Stimulated activated CD4-positive, alpha-beta T cell treated with anti-CD3 and anti-CD28 coated beads, Interleukin-2, amount 100 ng/mL, for 4 hours (primary cell): ENCODE measurements at places on chromosomes 4 and X.

DNA sequence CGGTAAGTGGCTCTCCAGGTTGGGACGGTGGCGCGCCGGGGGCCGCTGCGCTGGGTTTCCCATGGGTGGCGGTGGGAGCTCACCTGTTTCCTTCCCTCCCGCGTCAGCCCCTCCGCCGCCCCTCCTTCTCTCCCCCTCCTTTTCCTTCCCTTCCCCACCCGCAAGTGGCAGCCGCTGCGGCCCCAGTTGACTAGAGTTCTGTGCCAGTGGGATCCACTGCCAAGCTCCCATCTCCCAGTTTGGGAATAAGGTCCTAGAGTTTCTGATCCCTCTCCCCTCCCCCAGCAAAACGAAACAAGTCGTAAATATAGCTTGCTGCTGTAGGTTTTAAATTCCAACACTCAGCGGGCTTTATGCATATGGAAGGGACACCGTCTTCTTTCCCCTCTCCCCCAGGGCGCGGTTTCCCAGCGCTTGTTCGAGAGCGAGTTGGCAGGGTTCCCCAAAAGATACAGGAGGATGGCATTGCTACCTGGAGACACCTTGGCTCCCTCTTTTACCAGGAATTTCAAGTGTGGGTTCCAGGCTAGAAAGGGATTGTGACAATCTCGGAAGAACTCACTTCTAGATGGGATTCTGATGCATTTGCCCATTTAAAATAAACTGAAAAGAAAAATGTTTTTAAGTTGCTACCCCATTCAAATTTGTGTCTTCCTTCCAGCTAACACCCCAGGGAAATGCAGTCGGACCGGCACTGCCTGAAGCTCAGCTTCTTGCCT, 1.2 kb downstream of the TLL1 start:
- no peak for DNase-seq

DNA sequence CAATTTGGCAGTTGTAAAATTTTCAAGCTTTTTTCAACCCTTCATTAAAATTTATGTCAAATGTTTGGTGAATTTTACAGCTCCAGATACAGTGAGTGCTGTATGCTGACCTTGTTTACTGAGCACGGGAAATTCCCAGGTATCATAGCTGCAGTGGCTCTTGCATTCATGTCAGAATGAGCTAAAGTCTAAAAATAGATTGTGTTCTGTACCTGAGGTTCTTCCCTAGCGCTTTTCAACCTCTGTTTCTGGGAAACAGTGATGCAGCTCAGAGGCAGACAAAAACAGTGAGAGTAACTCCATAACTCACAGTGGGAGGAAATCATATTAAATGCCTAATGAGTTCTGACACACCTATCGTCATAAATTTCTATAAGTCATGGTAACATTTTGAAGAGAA, 393.8 kb upstream of the GNPDA2 start:
- DNase-seq: no peak

DNA sequence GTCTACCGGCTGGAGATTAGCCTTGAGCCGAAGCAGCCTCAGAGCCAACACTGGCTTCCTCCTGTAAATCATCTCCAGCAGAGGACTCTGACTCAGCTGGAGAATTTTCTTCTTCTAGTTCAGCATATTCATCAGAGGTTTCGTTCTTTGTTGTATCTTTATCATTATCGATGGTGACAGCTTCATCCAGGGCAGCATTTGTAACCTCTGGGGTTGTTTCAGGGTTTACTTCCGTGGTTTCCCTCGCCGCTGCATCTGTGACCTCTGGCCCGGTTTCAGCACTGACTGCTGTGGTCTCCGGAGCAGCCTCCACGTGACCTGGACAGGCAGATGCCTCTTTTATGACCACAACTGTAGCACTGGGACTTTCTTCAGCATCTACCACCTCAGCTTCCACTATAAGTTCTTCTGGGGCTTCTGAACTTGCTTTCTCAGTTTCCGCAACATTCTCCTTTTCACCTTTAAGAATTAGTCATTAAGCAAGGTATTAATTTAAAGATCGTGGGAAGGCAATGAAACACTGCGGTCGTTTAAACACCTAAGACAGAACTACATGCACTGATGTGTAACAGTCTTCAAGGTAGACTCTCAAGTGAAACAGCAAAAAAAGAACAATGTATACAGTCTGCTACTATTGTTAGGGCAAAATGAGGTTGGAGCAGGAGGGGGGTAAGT, 13.3 kb downstream of the MGARP start:
- DNase-seq: no peak

DNA sequence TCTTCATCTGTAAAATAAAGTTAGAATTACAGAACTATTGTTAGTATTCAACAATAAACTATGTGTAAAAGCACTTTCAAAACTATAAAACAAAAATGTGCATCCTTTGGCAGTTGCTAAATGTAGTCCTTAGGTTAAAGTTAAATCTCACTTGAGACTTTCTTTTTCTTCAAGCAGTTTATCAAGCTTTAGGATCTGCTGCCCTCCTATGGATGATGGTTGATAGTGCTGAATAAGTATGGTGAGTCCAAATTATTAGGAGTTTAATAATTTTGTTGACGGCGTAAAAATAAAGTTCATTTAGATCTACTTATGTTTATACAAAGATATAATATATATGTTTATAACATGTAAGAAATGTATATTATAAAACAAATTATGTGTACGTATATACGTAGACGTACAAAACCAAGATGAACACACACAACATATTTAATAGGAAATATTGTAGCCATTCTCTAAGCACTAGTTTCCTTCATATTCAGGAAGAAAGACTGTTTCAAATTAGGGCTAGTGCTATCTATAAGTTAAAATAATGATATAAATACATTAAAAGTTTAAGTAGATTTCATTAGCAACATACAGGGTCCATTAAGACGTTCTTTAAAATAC, 22.3 kb downstream of the UGT2A2 start:
- no peak for DNase-seq

- no peak for DNase-seq
Measured at GRCh38 chrX:110414679-110415439, 56.2 kb downstream of the RTL9 start.

DNA sequence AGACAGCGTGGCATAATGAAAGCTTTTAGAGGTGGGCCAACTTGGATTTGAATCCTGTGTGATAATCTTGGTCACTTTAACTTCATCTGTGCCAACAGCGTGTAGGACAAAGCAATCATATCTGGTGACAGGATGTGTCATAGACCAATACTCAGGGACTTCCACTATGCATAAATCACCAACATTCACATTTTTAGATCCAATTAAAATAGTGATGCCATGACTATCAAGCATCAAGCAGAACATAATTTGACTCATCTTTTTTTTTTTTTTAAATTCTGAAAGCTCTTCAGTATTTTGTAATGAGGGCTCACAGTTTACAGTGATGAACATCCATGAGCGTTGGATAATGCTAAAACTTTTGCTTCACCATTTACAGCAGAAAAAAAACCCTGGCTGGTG, 27.3 kb upstream of the RAPGEF2 start:
- DNase-seq: no peak

DNA sequence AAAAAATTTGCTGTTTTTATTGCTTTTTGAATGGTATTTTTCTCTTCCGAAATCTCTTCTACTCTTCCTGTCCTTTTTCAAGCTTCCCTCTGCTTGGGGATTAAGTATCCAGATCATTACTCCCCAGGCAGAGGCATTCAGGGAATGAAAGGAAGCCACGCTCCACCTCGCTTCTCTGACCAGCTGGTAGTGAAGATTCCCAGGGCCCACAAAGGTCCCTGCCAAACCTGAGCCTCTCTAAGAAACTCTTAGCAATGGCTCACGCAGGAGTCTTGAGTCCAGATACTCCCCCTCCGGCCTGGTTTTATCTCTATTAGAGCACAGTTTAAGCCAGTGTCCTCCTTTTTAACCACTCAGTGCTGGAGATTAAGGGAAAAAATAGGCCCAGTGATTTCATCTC, 51.4 kb upstream of the SOD3 start:
- no peak for DNase-seq

- DNase-seq: no peak
Measured at GRCh38 chr4:182286931-182287330, 43.7 kb downstream of the TENM3 start.

DNA sequence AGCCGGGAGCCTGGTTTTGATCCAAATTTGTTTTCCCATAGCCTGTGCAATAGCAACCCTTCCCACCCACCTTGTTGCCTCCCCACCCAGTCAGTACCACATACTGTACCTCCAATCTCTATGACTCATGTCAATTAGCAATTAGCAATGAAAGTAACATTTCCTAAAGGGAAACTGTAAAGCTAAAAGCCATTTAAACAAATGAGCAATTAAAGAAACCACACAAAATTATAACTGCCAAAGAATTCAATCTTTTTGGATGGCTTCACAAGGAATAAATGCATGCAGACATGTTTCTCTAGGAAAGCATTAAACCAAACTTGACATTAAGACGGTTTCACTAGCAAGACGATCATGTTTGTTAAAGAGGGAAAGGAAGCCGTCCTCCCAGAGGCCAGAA, 169.0 kb upstream of the MAP3K15 start:
- DNase-seq: no peak

DNA sequence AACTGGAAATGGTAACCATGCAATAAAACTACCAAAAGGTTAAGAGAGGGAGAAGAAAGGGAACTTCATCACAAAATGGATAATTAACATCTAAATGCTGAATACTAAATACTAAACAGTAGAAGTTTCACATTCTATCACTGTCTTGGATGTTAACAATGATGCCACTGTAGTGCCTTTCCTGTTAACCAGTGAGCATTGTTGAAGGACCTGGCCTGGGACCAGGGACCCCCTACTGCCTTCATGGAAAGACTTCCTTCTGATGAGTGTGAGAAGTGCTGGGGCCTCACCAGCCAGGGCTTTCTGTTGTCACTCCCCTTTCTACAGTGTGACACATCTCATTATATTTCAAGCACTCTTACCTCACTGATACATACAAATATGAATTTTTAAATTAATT, 739.3 kb upstream of the FTHL17 start:
- DNase-seq: no peak

GRCh38 chr4:22643952-22644351, 48.8 kb upstream of the GBA3 start:
- DNase-seq: no peak

DNA sequence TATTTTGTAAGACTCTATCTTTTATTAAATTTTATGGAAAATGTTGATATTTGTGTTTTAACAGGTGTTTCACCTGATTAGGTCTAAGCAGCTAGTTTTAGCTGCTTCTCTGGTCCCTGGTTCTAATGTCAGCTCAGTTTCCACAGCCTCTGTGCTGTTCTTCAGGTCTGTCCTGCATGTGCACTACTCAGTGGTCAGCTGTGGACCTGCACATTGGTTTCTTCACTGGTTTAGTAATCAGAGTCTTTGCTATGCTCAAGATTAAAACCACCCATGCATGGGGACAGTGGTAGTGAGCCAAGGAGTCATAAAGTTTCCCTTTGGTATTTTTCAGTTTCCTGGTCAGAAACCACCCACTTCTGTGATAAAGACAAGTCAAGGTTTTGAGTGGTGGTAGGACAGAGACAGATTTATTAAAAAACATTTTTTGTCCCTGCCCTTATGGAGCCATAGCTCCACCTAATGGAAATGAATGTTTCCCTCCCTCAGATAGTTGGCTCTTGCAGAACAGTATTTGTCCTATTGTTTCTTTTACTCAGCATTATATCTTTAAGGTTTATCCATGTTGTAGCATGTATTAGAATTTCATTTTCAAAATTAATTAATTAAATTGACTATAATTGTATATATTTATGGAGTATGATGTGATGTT, 36.8 kb upstream of the VBP1 start:
- DNase-seq: no peak

DNA sequence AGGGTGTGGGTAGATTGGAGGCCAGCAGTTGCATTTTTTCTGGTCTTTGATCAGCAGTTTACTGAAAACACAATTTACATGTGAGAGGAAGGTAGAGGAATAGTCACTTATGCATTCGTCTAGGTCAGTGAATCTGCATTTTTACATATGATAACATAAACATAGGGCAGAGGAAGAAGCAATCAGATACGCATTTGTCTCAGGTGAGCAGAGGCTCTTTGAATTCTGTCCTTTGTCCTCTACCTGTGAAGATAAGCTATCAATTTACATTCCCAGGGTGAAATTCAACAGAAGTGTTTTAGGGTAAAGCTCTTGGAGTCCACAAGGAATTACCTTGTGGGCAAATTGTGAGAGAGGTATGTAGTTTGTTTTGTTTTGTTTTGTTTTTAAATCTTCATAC, 306.5 kb downstream of the MAGEB5 start:
- DNase-seq: no peak

GRCh38 chr4:37903901-37904300, 13.0 kb downstream of the TBC1D1 start:
- no peak for DNase-seq

DNA sequence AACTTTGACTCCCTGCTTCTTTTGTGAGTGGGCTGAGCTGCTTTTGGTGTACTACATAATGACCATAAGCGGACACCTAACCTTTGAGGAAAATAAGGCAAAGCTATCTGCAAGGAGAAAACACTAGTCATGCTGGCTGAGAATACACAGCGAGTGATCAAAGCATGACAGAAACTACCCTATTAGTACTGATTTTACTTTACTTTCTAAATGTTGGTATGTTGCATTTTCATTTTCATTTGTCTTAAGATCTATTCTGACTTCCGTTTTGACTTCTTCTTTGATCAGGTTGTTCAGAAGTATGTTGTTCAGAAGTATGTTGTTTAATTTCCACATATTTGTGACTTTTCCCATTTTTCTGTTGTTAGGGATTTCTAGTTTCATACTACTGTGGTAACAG, 361.1 kb downstream of the TRAM1L1 start:
- DNase-seq: no peak

GRCh38 chr4:54902271-54902670, 223.1 kb downstream of the KDR start:
- no peak for DNase-seq

GRCh38 chrX:150503898-150504219, 64.6 kb upstream of the MTM1 start:
- no peak for DNase-seq

GRCh38 chrX:42930951-42931350, 153.0 kb upstream of the PPP1R2C start:
- no peak for DNase-seq

GRCh38 chr4:113783701-113784100, 22.2 kb upstream of the CAMK2D start:
- DNase-seq: no peak

GRCh38 chrX:2889045-2889605, 40.0 kb downstream of the ARSD start:
- DNase-seq: no peak

DNA sequence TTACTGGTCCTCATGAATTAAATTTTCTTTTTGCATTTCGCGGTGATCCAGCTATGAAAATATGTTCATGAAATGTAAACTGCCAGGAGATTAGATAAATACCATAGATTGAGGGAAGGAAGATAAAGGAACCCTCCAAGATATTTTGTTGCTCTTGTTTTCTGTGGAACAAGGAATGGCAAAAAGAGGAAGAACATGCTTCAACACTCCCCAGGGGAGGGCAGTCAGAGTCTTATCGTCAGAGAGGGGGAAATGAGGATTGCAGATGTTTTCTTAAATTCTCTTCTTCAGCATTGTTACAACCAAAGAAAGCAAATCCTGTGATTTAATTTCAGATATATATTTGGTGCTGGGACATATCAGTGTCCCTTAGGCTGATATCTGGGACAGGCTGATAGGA, 9.5 kb upstream of the SFRP2 start:
- DNase-seq: no peak
